CD14-positive monocyte (primary cell): ENCODE measurements at places on chromosomes 16 and 17. TPM values are rescaled to one million over a fixed set of nuclear protein-coding genes. Genes with fewer than 3 reads are reported as not detected.

- peaks cover 12% of the 10 kb centered on the region for H3K27me3 ChIP-seq
- no peak overlapping the region for H3K27ac ChIP-seq
- no peaks in the 10 kb centered on the region for H3K36me3 ChIP-seq
- DNase-seq = no peak
- H3K4me3 ChIP-seq = no peak overlapping the region
Observed at GRCh38 chr17:8608001-8608400, 22.5 kb downstream of the MYH10 start.

GRCh38 chr16:87366288-87366687 is 17.3 kb downstream of the FBXO31 start:
- no peak overlapping the region for H3K27ac ChIP-seq
- H3K27me3 ChIP-seq = peaks cover 81% of the 10 kb centered on the region
- H3K36me3 ChIP-seq = no peaks in the 10 kb centered on the region
- no peak overlapping the region for H3K4me3 ChIP-seq
- H3K4me1 ChIP-seq = peaks cover 13% of the 10 kb centered on the region

- H3K4me3 ChIP-seq = peak overlapping the region; percentile 77
- peaks cover 49% of the 10 kb centered on the region for H3K4me1 ChIP-seq
- DNase-seq = peak; percentile 42
Observed at GRCh38 chr17:7220593-7221277, 997 bp downstream of the ACADVL start.

- peak overlapping the region; percentile 94 for H3K27ac ChIP-seq
- H3K36me3 ChIP-seq = no peaks in the 10 kb centered on the region
- peaks cover 43% of the 10 kb centered on the region for H3K4me1 ChIP-seq
Observed at GRCh38 chr17:82859431-82860403, 19.9 kb upstream of the ZNF750 start.

DNA sequence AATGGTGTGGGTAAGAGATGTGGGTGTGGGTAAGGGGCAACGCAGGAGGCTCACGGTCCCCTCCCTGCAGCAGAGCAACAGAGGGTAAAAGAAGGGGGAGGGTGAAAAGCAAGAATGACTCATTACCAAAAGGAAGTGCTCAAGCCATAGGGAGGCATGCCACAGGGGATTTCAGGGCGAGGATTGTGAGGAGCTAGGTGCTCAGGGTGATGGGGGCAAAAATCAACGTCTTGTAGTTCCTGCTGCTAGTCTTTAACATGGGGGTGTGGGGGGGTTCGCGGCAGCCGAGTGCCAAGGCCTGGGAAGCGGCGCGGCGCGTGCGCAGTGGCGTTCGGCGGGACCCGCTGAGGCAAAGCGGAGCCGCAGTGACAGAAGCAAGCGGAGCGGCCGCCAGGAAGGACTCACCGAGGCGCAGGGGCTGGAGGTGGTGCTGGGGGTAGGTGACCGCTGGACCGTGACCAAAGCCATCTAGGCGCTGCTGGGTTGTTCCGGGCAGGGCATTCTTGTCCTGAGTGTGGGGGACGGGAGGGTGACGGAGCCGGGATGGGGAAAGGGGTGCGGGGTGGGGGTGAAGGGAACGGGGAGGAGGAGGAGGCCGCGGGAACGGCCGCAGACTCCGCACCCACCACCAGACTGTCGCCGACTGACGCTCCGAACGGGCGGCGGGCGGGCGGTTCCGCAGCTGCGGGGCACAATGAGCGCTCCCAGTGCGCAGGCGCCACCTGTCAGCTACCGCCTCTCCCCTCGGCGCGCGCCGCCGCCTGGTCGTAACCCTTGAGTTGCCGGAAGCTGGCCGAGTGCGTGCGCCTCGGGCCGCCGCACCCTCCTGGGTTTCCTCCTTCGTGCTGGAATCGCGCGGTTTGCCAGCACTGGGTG is at the start of gene SSH2:
SSH2 (minus strand) TSS at position 696 of the 876 bp plus-strand sequence; CDS start at position 468, 228 bp downstream.
- H3K4me3 ChIP-seq = peak within 1 kb of the TSS; percentile 91
- peak within 1 kb of the TSS; percentile 95 for H3K27ac ChIP-seq
- H3K27me3 ChIP-seq = no peaks in the 10 kb centered on the region
- H3K36me3 ChIP-seq = no peaks in the 10 kb centered on the region
- H3K4me1 ChIP-seq = peaks cover 23% of the 10 kb centered on the region

DNA sequence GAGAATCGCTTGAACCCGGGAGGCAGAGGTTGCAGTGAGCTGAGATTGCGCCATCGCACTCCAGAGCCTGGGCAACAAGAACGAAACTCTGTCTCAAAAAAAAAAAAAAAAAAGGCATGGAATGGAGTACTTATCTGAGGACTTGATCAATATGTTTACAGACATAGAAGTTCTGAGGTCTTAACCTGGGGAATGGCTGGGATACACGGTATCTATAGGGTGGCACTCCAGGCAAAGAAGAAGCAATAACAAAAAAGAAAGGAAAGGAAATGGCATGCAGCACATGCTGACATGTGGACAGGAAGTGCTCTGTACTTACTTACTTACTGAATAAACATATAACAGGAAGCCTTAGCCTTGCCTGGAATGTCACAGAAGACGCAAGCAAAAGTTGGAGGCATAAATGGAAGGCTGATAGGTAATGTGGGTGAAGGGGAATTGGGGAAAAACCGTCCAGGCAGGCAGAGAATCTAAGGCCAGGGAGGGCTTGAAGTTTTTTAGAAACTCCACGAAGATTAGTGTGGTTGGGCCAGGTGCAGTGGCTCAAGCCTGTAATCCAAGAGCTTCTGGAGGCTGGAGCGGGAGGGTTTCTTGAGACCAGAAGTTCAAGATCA is 10.1 kb upstream of the SPOP start:
- H3K4me3 ChIP-seq = peak overlapping the region; percentile 60
- H3K4me1 ChIP-seq = peaks cover 32% of the 10 kb centered on the region
- H3K27ac ChIP-seq = peak overlapping the region; percentile 68
- H3K36me3 ChIP-seq = no peaks in the 10 kb centered on the region

- no peaks in the 10 kb centered on the region for H3K36me3 ChIP-seq
- no peak overlapping the region for H3K4me3 ChIP-seq
- H3K27me3 ChIP-seq = no peaks in the 10 kb centered on the region
Observed at GRCh38 chr17:55303701-55304145, 39.0 kb downstream of the HLF start.

GRCh38 chr17:40615841-40616476 is 31.7 kb downstream of the SMARCE1 start:
- H3K27ac ChIP-seq = no peak overlapping the region
- no peak overlapping the region for H3K4me3 ChIP-seq
- peaks cover 23% of the 10 kb centered on the region for H3K4me1 ChIP-seq
- no peaks in the 10 kb centered on the region for H3K27me3 ChIP-seq

GRCh38 chr17:82911822-82912221 is 72.0 kb upstream of the ZNF750 start:
- peaks cover 12% of the 10 kb centered on the region for H3K4me1 ChIP-seq
- peak; percentile 39 for DNase-seq
- H3K36me3 ChIP-seq = peaks cover 38% of the 10 kb centered on the region

DNA sequence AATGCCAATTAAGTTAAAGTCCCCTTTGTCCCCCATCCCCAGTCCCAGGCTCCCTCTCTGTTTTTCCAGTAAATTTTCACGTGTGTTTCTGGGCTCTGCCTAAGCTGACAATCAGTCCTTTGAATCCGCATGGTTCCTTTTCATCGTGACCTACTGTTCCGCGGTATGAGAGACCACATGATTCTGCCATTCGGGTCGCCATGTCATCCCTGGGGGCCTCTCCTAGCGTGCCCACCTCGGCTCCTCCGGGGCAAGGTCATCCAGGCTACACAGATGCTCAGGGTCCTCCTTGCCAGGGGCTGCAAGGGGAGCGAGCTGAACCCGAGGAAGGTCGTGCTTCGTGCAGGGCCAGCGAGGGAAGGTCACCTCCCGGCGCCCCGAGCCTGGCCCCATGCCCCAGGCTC is 157.6 kb downstream of the RAB11FIP4 start:
- no peaks in the 10 kb centered on the region for H3K27me3 ChIP-seq
- H3K4me3 ChIP-seq = peak overlapping the region; percentile 90
- peaks cover 17% of the 10 kb centered on the region for H3K4me1 ChIP-seq
- no peaks in the 10 kb centered on the region for H3K36me3 ChIP-seq
- peak; percentile 42 for DNase-seq
- peak overlapping the region; percentile 90 for H3K27ac ChIP-seq

DNA sequence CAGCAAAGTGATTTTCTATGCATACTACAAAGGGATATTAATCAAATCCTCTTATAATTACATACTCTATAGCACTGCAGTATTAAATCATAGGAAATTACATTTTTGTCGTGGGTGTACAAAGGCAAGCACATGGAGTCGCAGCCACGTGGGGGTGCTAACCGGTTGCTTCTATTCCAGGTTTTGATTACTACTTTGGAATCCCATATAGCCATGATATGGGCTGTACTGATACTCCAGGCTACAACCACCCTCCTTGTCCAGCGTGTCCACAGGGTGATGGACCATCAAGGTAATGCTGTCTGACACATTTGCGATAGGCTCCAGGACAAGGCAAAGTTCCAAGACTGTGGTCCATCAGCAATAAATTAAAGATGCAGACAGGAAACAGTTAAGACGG is 60.1 kb downstream of the ARSG start:
- DNase-seq = no peak
- H3K27me3 ChIP-seq = no peaks in the 10 kb centered on the region
- H3K36me3 ChIP-seq = no peaks in the 10 kb centered on the region
- H3K4me1 ChIP-seq = peaks cover 62% of the 10 kb centered on the region
- no peak overlapping the region for H3K27ac ChIP-seq
- no peak overlapping the region for H3K4me3 ChIP-seq

DNA sequence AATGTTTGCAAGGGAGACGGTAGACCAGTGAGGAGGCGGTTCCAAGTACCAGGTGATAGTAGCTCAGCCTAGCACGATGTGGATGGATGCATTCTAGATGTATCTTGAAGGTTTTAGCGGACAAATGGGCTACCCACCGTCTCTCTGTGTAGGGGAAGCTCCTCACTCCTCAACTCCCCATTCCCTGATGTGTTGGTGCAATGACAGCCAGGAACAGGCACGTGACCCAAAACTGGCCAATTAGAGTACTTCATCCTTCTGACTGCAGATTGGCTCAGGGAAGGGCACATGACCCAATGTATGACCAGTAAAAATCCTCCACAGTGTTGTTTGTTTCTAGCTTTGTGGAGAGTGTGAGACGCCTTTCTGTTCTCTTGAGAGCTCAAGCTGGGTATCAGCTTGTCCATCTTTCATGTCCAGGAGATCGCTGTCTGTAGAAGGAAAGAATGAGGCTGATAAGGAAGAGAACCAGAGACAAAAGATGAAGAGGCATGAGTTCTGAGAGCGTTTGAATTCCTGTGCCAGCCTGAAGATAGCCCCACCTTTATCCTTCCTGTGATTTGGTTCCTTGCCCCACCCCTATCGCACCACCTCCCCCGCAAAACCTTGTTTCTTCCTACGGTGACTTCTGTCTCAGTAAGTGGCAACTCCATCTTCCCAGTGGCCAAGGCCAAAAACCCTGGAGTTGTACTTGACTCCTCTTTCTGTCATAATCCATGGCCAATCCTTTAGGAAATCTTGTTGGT is 2.3 kb upstream of the BORCS6 start:
- no peaks in the 10 kb centered on the region for H3K27me3 ChIP-seq
- DNase-seq = peak; percentile 90
- H3K4me3 ChIP-seq = peak overlapping the region; percentile 41

OTOP2 gene
- polyA plus RNA-seq = not detected

MYCBPAP gene
- polyA plus RNA-seq = 0.18 TPM in 1 of 2 replicates, not detected in the other

DNA sequence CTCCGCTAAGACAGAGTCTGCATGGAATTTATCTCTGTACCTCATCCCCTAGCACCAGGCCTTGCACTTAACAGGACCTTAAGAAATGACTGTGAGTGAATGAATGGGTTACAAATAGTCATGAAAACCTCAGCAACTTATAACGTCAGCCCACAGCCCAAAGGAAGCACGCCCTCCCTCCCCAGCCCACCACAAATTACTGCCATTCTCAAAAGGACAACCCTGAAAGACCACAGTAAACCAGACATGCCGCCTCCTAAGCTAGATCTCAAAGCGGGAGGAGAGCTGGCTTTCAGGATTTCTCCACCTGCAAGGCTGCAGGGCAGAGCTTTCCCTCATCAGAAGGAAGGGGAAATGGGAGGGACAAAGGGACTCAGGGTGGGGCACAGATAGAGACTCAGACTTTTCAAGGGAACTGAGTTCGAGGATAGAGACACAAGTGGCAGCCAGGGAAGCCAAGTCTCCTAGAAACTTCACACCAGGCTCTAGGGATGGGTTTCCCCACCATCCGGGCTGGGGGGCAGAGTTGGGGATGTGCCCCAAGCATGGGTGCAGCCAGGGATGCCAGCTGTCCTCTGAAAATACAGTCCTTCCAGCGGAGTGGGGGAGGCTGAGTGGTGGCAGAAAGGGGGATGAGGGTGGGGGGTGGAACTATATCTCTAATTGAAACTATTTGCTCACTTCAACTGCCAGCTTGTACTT is 56.7 kb downstream of the PLXDC1 start:
- no peak overlapping the region for H3K27ac ChIP-seq
- peak overlapping the region; percentile 4 for H3K4me3 ChIP-seq
- H3K4me1 ChIP-seq = peaks cover 87% of the 10 kb centered on the region
- H3K27me3 ChIP-seq = no peaks in the 10 kb centered on the region
- no peaks in the 10 kb centered on the region for H3K36me3 ChIP-seq

- H3K4me3 ChIP-seq = peak overlapping the region; percentile 60
- peak; percentile 96 for DNase-seq
- peak overlapping the region; percentile 87 for H3K27ac ChIP-seq
- peaks cover 64% of the 10 kb centered on the region for H3K4me1 ChIP-seq
- no peaks in the 10 kb centered on the region for H3K36me3 ChIP-seq
- peaks cover 24% of the 10 kb centered on the region for H3K27me3 ChIP-seq
Observed at GRCh38 chr17:77882481-77883212, 75.9 kb upstream of the TNRC6C start.

- no peaks in the 10 kb centered on the region for H3K36me3 ChIP-seq
- peaks cover 30% of the 10 kb centered on the region for H3K27me3 ChIP-seq
- H3K4me1 ChIP-seq = peaks cover 19% of the 10 kb centered on the region
- no peak overlapping the region for H3K4me3 ChIP-seq
- no peak overlapping the region for H3K27ac ChIP-seq
Observed at GRCh38 chr17:73639932-73640331, 4.3 kb downstream of the SDK2 start.

GRCh38 chr16:49738832-49739231 is 117.1 kb downstream of the ZNF423 start:
- no peaks in the 10 kb centered on the region for H3K4me1 ChIP-seq
- H3K27me3 ChIP-seq = no peaks in the 10 kb centered on the region
- no peak overlapping the region for H3K4me3 ChIP-seq
- H3K27ac ChIP-seq = no peak overlapping the region

DNA sequence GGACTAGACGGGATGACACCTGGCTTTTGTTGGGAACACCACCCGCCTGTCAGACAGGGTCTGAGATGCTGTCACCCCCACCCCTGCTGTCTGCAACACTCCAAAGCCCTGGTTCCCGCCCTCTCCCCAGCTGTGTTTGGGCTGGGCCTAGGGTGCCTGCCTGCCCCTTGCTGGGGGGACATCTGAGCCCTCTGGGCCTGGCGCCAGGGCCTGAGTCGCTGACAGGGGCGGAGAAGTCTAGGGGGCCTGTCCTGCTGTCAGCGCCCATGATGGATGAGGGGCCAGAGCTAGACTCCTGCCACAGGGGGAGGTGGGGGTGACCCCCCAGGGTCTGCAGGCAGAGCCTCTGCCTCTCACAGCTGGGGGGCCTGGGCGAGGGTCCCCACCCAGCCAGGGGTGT is 7.6 kb upstream of the PKMYT1 start:
- no peak overlapping the region for H3K27ac ChIP-seq
- H3K36me3 ChIP-seq = no peaks in the 10 kb centered on the region
- H3K27me3 ChIP-seq = no peaks in the 10 kb centered on the region
- no peak for DNase-seq
- H3K4me3 ChIP-seq = no peak overlapping the region
- H3K4me1 ChIP-seq = peaks cover 4% of the 10 kb centered on the region
